Kidney glomerular epithelial cell (primary cell): ENCODE measurements at places on chromosomes 2 and 18.
A peak's percentile ranks its signal among the peaks of the same experiment; 100 is the strongest.

DNA sequence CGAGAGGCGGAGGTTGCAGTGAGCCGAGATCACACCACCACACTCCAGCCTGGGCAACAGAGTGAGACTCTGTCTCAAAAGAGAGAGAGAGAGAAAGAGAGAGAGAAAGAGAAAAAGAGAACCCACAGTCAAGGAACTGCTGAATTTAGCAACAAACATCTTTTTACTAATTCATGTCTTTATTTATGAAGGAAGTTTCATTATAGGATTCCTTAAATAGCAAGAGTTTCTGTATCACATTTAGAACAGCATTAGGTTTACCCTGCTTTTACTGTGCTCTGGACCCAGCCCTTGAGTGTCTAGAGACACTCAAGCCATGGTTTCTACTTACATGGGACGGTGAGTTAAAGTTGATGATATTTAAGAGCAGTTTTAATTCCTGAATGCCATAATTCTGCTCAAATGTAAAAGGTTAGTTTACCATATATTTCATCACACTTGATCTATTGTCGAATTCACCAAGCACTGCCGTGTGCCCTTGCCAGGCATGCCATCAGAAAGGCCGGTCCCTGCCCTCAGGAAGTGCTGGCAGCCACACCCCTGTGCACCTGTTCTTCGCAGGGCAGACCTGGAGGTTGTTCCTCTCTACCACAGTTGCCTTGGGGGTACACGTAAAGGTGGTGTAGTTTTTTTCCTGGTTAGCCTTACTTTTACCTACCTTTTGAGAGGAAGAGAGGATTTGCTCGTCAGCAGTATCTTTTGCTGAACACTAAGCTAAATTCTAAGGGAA is 153.3 kb downstream of the LDLRAD4 start:
- DNase-seq: no peak

GRCh38 chr2:157404363-157404762 is 39.5 kb downstream of the CYTIP start:
- peak; percentile 72 for DNase-seq

DNA sequence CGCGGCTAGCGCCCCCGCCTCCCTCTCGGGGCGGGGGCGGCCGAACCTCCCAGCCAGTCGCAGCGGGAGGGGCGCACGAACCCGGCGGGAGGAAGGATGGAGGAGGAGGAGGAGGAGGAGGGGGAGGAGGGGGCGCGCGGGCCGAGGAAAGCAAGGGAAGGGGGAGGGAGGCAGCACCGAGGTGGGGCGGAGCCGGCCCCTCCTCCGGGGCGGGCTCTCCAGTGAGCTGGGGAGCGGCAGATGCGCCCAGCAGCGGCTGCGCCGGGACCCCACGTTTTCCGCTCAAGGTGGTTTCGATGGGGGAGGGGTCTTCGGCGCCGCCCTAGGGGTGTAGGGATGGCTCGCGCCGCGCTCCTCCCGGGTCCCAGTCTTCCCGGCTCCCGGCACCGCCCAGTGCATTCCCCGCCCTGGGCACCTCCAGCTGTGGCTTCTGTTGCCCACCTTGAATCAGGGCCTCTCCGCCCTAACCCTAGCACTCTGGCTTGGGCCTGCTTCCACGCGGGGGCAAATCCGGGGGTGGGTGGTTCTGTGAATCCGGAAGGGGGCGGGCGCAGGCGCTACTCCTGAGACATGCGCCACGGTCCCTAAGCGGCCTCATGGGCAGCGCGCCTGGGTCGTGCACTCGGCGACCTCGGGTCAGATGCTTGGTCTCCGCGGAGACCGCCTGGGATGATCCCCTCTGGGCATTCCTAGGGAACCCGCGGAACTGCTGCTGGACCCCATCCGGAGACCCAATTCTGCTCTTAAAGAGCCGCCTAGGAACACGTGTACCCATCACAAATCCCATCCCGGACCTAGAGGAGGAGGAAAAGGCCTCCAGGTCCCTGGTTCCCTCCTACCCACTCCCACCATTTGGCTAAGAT is at the start of gene FBXO41:
TSS of gene FBXO41 (minus strand) at position 183 of the 863 bp plus-strand sequence. CDS start 14,848 bp downstream, outside the sequence.
- DNase-seq: no peak

GRCh38 chr18:75291460-75291859 is 80.9 kb downstream of the TSHZ1 start:
- DNase-seq: no peak

- DNase-seq: no peak
Measured at GRCh38 chr2:122514451-122514996, 759.1 kb downstream of the TSN start.

- no peak for DNase-seq
Measured at GRCh38 chr18:80022613-80023012, 11.6 kb upstream of the RBFA start.

DNA sequence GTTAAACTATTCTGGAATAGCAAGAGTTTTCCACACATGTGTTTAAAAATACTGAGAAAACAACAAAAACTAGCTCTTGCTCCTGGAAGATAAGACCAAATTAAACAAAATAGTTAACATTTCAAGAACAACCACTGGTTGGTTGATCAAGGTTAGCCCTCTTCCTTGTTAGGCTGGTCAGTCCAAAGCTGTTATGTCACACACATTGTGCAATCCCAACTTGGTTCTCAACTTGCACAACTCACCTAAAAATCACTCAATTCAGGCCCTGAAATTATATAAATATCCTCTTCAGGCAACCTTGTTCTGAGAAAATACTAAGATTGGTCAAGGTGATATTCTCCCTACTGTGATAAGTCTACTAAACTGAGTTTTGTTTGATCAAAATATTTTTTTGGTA is 169.7 kb upstream of the LRP1B start:
- no peak for DNase-seq

GRCh38 chr2:70374616-70375015 is 72.7 kb upstream of the FAM136A start:
- DNase-seq: no peak

GRCh38 chr2:138029276-138029675 is 65.0 kb downstream of the HNMT start:
- no peak for DNase-seq

- no peak for DNase-seq
Measured at GRCh38 chr2:181781078-181781786, 100.9 kb upstream of the NEUROD1 start.

- DNase-seq: no peak
Measured at GRCh38 chr2:105514576-105514975, 115.7 kb upstream of the FHL2 start.

- no peak for DNase-seq
Measured at GRCh38 chr18:56598422-56598821, 40.0 kb downstream of the TXNL1 start.

GRCh38 chr2:36717603-36718266 is 21.2 kb downstream of the VIT start:
- no peak for DNase-seq

DNA sequence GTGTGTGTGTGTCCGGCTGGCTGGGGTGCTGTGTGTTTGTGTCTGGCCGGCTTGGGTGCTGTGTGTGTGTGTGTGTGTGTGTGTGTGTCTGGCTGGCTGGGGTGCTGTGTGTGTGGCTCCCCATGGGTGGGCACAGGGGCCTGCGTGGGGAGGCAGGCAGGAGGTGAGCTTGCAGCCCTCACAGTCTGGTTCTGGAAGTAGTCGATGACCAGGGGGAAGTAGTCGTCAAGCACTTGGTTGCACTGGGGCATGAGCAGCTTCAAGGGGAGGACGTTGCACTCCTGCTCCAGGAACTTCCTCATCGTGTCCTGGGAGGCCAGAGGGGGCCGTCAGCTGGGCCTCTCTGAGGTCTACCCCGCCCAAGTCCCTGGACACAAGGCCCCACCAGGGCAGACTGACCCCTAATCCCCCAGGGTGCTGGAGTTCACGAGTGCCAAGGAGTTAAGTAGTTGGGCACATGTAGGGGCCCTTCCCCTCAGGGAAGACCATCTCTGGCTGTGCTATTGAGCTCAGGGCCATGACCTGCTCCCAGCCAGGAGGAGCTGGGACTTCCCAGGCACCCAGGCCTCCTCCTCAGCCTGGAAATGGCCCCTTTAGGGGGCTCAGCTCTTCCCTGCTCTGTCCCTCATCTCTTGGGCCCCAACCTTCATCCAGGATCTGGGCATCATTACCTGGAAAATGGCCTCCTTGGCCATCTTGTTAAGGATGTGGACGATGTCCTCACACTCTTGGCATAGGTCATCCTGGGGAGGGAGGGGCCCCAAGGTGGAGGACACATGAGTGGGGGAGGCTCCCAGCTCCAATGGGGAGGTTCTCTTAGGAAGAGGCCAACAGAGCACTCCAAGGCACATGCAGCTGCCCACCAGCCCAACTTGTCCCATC is 1.3 kb downstream of the SFTPB start:
- no peak for DNase-seq

DNA sequence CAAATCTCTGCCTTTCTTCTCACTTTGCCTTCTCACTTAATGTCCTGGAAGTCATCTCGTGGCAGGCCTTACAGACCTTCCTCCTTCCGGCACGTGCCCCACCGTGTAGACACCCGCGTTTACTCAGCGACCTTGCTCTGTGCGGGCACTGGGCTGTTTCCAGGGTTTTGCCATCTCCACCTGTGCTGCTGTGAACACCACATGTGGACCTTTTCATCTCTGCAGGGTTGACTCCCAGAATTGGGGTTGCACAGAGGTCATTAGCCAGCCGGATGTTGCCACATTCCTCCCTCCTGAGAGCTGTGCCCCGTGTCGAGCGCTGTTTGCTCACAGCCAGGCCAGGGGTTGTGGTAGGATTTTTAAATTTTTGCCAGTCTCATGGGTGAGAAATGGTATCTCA is 25.4 kb downstream of the KCNG2 start:
- no peak for DNase-seq

- no peak for DNase-seq
Measured at GRCh38 chr18:51480407-51481261, 283.2 kb upstream of the MEX3C start.

DNA sequence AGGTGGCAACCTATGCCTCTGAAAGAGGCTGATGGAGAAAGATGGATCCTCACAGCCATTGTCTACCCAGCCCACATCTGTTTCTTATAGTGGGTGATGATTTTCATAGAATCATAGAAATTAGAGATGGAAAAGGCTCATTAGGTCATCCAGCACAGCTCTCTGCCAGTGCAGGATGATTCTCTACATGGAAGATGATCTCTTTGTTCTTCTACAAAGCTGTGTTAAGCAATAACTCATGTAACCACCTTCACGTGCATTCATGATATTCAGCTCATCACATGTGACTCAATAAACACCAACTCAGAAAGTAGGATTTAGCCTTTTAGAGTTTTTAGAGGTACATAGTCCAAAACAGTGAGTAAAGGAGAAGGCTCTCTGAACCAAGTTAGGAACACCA is 539.4 kb upstream of the ID2 start:
- no peak for DNase-seq

GRCh38 chr2:233451950-233452349 is 97.7 kb downstream of the DGKD start:
- no peak for DNase-seq
